ENCODE measurements at places on chromosomes 2 and 18.

DNA sequence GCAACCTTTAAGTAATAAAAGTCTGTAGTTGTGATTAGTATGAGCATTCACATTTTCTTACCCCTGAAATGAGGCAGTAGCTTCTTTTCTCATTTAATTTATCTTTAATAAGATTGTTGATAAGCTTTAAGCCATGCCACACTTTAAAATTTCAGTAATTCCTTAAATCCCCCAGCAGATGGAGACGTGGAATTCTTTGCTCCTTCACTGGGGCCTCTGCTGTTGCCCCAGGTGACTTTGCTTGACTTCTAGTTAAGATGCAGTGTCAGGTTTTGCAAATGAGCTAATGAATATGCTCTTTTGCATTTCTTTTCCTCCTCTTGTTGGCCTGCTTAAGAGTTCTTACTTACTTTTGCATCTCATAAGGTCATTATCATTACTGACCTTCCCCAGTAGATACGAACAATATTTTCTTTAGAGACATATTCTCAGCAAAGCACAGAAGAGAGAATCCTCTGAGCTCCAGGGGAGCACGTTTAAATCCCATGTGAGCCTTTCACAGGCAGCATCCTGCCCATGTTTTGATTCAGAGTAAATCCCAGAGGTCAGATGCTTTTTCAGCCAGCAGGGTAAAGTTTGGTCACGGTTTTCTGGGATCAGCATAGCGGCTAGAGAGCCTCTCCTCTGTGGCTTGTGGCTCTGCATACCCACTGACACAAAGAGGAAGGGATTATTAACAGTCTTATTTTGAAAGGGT lies 222.9 kb downstream of the PTPRM start:
- no peak for DNase-seq

DNA sequence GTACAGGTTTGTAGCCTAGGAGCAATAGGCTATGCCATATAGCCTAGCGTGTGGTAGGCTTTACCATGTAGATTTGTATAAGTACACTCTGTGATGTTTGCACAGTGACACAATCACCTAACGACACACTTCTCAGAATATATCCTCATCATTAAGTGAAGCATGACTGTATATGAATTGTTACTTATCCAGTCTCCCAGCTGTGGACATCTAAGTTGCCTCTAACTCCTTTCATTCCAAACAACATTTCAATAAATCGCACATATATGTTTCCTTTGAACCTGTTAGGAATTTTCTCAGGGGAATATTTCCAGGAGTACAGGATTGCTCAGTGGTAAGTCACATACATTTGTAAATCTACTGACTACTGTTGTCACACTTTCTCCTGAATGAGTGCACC lies 90.0 kb downstream of the ARHGAP15 start:
- no peak for DNase-seq

DNA sequence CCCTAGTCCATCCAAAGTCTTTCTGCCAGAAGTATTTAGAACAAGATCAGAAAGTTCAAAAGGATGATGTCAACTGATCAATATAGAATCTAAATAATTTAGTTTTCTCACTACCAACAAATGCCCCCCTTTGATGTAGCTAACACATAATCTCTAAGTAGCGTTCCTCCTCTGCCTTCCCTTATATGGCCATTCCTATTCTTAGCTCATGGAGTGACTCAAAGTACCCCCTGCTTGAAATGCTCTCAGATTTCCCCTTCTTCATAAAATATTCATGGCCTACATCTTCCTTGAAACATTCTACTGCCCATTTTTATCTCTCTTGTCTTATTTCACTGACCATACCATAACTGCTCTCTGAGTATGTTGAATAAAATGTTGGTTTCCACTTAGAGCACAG lies 151.5 kb downstream of the UPP2 start:
- no peak for DNase-seq

DNA sequence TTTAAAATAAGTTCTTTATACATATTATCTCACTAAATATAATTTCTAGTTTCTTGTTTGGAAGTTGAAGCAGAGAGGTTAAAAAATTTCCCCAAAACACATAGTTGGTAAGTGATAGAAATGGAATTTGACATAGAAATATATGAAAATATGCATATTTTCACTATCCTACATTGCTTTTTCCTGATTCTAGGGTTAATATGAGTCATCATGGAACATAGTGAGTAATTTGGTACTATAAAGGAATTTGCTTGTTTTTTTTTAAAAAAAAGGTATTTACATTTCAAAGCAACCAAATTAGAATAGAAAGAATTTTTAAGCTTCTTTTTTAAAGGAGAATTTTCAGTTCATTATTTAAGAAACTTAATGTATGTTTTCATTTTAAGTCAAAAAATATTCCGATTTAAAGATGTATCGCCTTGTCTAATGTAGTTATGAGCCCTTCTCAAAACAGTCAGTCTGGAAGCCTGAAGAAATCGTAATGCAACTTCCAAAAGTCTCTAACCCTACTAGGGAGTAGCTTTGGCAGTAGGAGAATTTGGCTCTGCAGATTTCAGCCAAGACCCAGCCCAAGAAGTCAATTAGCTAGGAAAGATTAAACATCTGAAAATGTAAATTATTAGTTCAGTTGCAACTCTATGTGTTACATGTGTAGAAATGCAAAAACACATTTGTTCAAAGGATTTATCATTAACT lies 147.3 kb downstream of the RDH14 start:
- DNase-seq = no peak

- DNase-seq = no peak
Observed at GRCh38 chr18:63488160-63488559, 11.4 kb downstream of the SERPINB5 start.

- no peak for DNase-seq
Observed at GRCh38 chr2:29236074-29236473, 120.9 kb downstream of the CLIP4 start.

GRCh38 chr2:166361351-166362153 lies 14.2 kb downstream of the SCN9A start:
- DNase-seq = no peak

DNA sequence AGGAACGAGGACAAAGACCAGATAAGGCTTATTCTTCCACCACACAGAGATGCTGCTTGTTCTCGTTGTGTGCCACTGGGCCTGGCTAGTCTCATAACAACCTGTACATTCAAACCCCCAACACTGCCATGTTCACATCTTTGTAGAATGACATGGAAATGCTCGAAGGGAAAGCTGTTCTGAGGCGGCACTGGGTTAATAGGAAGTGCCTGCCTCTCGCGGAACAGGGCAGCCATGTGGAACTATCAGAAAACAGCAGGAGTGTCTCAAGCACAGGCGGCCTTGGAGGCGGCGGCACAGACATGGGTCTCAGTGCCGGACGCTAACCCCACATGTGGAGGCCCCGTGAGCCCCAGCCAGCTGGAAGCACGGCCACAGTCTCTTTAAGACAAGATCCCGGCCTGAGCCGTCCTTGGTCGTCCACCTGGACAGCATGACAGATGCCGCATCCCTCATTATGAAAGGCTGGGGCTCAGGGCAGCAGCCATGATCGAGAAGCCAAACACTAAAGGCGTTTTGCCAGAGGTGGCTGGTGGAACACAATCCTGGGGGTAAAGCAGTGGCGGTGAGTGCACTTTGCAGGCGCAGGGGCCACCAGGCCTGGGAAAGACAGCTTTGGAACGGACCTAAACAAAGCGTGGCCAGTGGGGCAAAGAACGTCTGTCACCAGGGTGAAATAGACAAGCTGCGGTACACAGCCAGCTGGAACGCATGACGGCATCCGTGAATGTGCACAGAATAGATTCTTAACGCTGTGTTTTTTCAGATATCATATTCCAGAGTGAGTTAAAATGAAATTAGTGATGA lies 161.0 kb downstream of the HDAC4 start:
- DNase-seq = no peak

DNA sequence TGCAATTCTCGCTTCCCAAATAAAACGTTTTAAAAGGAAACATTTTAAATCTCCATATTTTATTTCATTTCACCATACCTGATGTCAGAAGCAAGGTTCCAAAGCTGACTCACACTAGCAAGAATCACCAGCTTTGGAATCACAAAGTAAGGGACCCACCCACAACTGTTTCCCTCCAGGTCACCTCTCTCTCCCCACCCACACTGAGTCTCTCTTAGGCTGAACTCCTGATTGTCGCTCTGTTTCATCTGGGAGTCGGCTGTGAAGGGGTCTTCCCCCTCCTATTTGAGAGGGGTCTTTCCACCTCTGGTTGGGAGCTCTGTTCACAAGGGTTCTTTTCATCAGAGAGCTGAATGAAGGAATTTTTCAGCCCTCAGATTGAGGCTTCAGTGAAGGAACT lies 128.1 kb downstream of the L3MBTL4 start:
- no peak for DNase-seq

DNA sequence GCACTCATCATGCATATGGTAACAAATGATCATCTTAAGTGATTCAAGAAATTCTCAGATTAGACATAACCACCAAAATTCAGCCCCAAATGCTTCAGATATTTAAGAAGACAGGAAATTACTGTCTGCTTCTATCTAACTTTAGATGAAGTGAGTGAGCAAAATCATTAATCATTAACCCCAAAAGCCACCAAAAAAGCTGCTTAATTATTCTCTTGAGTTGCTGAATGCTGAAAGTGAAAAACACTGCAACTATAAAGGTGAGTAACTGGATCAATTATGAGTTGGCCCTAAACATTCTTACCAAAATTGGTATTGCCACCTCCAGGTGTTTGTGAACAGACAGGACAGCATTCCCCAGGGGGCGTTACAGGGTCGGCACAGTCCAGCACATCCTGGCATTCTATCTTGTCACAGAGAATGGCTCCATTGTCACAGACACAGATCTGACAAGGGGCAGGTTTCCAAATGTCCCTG lies 69.6 kb downstream of the COL5A2 start:
- no peak for DNase-seq

DNA sequence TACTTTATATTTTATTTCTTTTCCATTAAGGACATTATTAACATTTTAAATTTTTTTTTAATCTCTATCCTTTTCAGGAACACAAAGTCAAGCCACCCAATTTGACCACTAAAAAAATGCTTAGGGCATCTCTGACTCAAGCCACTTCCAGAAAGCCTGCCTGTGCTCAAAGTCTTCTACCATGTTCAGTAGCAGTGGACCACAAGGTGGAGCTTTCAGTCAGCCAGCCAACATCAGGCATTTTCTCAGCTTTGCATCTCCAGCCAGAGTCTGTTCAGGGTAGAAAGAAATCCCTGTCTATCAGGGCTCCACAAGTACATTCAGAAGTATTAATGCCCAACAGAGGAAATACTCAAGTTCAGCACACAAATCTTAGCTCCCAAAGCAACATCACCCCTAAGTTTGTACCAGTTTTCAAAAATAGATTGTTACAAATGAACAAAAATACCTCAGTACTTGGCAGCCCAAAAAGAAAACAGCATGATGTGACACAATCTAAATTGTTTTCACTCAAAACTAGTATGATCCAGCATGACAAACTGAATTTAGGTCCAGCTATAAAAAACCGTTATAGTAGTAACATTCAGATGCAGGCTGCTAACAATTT lies 37.6 kb downstream of the C18orf63 start:
- DNase-seq = peak; percentile 59

- no peak for DNase-seq
Observed at GRCh38 chr2:60858897-60859311, 22.5 kb upstream of the REL start.

GRCh38 chr2:108257757-108258331 lies 18.1 kb downstream of the SULT1C3 start:
- no peak for DNase-seq

GRCh38 chr2:203451689-203452088 lies 83.4 kb downstream of the RAPH1 start:
- no peak for DNase-seq

DNA sequence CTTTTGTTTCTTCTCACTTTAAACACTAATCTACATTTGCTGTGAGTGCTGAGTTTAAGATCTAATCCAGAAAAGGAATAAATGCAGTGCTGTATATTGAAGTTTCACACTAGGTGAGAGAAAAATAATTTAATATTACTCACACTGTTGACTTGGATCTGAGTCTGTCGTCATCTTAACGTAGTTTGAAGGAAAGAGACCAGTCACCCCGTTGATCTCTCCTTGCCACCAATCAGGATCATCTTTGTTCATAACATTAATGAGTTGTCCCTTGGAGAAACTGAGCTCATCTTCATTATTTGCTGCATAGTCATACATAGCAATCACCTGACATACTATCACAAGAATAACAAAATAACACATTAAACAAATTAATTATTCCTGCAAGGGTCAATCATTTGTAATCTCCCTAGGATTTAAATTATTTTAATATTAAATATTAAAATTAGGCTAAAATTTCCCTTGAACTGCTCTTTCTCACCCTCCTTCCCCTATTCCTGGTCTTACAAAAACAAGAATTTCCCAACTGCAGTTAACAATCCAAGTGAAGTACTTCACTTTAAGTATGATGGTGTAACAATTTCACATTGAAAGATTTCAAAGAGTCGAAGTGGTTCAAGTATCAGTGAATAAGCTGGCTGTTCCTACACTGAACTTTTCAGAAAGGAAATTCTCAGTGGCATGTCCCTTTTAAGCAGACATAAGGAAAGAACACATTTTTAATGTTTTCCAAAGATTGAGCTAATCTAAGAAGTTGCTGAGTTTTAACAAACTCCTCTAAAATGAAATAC lies 71.3 kb downstream of the FAM228A start:
- DNase-seq = no peak

- DNase-seq = no peak
Observed at GRCh38 chr2:240630771-240631547, 5.7 kb downstream of the GPR35 start.

- no peak for DNase-seq
Observed at GRCh38 chr18:5980721-5981120, 85.4 kb upstream of the TMEM200C start.

DNA sequence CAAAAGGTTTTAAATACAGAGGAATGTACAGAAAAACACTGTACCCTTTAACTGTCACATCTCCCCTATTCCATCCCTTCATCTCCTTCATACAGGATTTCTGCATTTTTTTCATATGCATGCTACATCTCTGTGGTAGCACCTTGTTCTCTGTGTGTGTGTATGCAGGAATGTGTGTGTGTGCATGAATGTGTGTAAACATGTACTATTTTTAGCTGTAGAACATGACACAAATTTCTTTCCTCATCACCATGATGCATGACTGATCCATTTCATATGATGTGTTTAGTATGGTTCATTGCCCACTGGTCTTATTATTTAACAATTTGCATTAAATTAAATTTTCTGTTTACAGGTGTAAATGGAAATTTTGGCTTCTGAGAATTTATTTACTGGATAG lies 21.5 kb upstream of the ZEB2 start:
- no peak for DNase-seq

- DNase-seq = no peak
Observed at GRCh38 chr2:70743068-70743467, 24.9 kb downstream of the ADD2 start.

All from CD4-positive, alpha-beta T cell treated with Interleukin-15 for 4 hours (primary cell).